Activated T-cell treated with anti-CD3 and anti-CD28 coated beads, Interleukin-2, amount 50 U/mL, for 1 hour (primary cell): ENCODE measurements at places on chromosomes 2 and 18.

DNA sequence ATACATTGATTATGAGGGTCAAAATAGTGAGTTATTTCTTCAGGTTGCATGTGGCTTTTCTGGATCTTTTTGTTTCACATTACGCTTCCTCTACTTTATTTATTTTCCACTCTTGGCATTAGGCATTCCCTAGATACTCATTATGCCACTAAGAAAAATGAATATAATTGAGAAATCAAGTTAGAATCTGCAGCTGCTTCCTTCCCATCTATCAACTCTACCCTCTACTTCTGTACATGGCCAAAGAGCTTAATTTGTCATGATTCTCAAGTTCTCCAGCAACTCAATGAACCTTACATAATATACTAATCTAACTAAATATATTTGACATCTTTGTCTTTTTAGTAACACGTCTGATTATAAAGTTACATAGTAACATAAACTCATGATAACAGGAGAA is 598.1 kb upstream of the LRRTM4 start:
- no peak for DNase-seq

GRCh38 chr2:108918156-108918874 is 70.7 kb downstream of the EDAR start:
- DNase-seq = no peak

DNA sequence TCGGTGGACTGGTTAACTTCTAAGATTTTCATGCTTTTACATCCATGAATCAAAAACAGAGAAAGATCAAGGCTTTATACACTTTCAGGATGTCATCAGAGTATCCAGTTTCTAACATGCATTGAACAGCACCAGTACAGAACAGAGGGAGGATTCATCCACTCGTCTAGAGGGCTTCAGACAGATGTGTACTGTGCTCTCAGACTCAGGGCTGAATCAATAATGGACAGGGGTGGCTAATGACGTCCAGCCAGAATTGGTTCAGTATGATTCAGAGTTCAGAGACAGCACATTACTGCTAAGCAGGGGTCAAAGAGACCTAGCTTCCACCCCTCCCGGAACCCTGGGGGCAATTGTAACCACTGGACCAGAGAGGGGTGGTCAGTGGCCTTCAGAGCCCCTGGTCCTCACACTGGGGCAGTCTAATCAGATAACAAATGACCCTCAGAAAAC is 37.3 kb downstream of the RNU4ATAC start:
- DNase-seq = no peak

- no peak for DNase-seq
Measured at GRCh38 chr2:230751062-230751461, 38.4 kb downstream of the CAB39 start.

DNA sequence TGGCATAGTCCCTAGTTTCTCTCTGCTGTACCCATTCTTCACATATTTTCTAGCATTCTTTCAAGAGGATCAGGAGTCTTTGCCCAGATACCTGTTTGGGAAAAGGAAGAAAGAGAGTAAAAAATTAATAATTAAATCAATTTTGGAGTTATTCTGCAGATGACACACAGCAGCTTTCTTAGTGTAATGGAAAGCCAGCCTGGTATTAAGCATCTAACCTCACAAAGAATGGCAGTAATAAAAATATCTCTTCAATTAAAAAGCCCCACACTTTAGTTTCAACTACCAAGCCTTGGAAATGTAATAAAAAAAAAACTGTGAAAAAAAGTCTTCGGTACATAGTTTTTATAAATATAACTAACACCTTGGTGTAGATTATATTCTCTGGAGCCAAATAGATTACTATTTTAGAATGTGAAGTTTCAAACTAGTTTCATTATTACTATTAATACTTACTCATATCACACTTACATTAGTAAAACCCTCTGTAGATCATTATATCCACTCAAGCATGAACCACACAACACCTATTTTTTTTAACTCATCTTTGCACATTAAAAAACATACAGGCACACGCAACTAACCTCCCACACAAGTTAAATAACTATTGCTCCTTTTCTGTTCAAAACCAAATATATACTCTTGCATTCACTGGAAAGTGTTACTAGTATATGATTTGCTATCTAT is 90.9 kb downstream of the GPD2 start:
- no peak for DNase-seq

GRCh38 chr2:44360749-44361329 is 455 bp downstream of the PREPL start:
- no peak for DNase-seq

DNA sequence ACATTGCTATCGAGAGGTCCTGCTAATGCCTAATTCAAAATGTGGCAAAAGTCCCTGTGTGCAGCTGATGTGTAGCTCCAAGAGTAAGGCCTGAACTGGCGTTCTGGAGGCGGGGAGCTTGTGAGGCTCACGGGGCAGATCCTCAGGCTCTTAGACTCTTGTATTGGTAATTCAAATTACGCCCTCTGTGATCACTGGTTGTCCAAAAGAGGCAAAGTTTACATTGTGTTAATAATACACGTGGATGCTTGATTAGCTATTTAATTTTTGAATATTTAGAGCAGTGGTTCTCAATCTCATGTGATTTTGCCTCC is 12.4 kb upstream of the CRYGA start:
- no peak for DNase-seq

GRCh38 chr18:13225261-13225660 is 6.7 kb downstream of the LDLRAD4 start:
- no peak for DNase-seq

- no peak for DNase-seq
Measured at GRCh38 chr18:10293966-10294365, 160.5 kb upstream of the APCDD1 start.

- no peak for DNase-seq
Measured at GRCh38 chr2:17208511-17208910, 309.7 kb downstream of the RAD51AP2 start.

DNA sequence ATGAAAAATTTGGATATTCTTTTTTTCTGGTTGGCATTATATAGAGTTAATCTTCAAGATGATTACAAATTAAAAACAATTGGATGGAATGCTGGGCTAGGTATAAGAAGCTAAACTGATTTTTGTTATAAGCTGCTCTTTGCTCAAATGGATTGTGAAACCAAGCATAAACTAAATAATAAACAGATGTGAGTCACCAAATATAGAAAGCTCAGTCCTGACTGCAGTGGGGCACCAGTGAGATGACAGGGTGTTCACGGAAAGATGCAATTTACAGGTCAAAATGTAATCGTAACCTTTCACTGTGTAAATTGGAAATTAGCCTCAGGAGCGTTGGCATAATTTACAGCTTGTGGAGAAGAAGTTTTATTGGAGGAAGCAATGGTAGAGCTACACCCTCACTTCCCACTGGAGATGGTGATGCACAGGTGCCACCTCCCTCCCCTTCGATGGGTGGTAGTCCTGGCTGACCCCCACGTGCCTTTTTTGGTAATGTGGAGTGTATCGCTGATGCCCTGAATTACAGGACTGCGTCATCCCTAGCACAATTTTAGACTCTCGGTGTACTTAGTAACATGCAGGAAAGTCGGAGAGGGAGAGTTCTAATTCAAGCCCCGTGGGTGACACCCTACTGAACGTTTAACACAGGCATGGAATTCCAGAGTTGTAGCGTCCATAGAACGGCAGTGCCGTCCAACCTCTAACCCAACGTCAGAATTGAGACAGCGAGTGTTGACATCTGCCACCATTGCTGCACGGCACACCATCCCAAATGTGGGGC is 73.9 kb upstream of the NFATC1 start:
- no peak for DNase-seq

- no peak for DNase-seq
Measured at GRCh38 chr2:11437602-11438001, 28.4 kb downstream of the E2F6 start.

GRCh38 chr2:61377046-61377445 is 93.8 kb downstream of the USP34 start:
- DNase-seq = no peak

DNA sequence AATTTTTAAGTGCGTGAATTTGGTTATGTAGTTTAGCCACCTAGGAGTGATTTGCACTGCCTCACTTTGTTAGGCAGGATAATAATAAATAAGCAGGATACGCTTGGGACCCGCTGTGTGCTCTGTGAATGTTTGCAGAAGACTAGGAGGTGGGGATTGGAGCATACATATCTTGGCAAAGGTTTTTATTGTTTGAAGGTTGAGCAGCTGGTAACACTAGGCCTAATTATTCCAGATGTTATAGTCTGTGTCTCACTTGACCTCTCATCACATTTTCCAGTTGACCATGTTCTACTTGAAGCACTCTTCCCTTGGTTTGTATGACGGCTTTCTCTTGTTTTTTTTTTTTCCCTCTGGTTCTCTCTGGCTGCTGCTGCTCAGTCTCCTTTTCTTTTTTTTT is 42.7 kb downstream of the FHOD3 start:
- no peak for DNase-seq

DNA sequence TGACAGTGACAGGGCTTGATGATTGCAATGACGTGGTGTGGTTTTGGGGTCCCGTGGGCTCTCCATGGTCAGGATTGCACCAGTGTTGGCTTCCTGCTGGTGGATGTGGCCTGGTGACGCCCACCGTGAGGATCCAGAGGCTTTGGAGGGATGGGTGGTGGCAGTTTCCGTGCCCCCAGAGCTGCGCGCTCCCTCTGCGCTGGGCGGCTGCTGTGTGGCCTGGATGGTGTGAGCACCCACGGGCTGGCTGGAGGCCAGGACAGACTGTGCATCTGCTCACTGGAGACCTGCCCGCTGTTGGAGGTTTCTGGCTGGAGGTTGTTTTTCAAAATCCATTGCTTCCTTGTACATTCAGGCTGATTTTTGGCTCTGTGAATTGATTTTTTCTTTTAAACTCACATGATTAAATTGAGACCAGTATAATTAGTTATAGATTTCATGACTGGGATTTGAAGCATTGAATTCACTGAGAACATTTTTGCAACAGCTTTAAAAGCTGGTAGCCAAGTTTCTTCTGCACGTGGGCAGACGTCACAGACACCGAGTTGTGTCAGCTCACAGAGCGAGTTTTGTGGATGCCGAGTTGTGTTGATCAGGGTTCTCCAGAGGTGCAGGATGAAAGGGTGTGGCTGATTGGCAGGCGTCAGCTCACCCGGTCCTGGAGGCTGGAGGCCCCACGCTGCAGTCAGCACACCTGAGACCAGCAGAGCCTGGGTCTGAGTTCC is 72.7 kb downstream of the KCNG2 start:
- DNase-seq = peak; percentile 4

GRCh38 chr2:146227152-146228019 is 1617.4 kb upstream of the ACVR2A start:
- DNase-seq = no peak

GRCh38 chr18:57819671-57820460 is 16.8 kb upstream of the ATP8B1 start:
- no peak for DNase-seq
